ENCODE measurements at places on chromosomes 6 and 20.

DNA sequence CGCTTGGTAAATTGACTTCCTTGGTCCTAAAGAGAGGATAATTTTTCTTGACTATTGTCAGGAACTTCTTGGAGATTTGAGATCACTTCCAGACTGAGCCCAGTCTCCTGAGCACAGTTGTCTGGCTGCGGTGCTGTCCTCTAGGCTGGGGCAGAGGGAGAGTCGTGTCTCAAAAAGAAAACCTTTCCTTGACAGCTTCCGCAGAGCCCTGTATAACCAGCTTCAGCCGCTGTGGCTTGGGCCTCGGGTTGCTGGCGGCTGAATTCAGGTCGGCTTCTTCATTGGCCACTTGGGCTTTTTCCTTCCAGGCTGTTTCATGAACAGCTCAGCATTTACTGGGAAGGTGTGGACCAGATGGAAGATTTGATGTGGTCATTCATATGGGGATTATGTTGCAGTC lies 75.9 kb downstream of the DHX35 start:
- no peak for DNase-seq

- DNase-seq = no peak
These were observed 4.5 kb upstream of the FOXC1 start for GRCh38 chr6:1605004-1605892.

- DNase-seq = no peak
These were observed 1.4 kb upstream of the ZNF217 start for GRCh38 chr20:53595018-53595378.

- DNase-seq = peak; percentile 72
These were observed 859.4 kb downstream of the MAFB start for GRCh38 chr20:39829661-39830060.

DNA sequence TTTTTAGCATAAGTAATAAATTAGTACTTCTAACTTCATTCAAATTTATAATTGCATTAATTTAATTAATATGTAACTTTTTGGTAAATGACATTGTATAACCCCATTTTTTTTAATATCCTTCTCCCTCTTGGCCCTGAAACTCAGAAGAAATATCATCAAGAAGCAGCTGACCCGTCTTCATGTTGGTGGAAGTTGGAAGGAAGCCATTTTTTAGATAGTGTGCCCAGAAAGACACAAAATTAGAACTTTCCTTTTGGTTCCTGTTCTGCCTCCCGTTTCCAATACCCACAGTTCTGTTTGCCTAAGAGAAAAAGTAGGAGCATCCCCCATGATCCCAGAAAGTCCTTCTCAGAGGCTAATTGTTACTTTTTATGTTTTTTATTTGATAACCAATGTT lies 65.5 kb downstream of the PLCB4 start:
- no peak for DNase-seq

GRCh38 chr6:42751055-42751454 lies 5.2 kb upstream of the TBCC start:
- no peak for DNase-seq

- DNase-seq = no peak
These were observed 79.0 kb downstream of the IPCEF1 start for GRCh38 chr6:154277629-154278017.
